ENCODE measurements at places on chromosomes 12 and 14. TPM values are rescaled to one million over a fixed set of nuclear protein-coding genes. Genes with fewer than 3 reads are reported as not detected.
A peak's percentile ranks its signal among the peaks of the same experiment; 100 is the strongest.

The IPO8 gene
- 57.4 TPM for total RNA-seq

- no peak for DNase-seq
Measured at GRCh38 chr14:96380735-96381134, 11.2 kb upstream of the AK7 start.

The HVCN1 gene
- 16.0 TPM for total RNA-seq

The SRP54 gene
- total RNA-seq = 60.1 TPM

GRCh38 chr12:32047357-32048212, 59.1 kb upstream of the BICD1 start:
- no peak for DNase-seq

The NFKBIA gene
- total RNA-seq = 61.7 TPM

The CFAP73 gene
- 0.37 TPM for total RNA-seq

The SPIC gene
- total RNA-seq = not detected

The RIMBP2 gene
- total RNA-seq = not detected

The LRFN5 gene
- not detected for total RNA-seq

- DNase-seq = peak; percentile 44
Measured at GRCh38 chr14:51652168-51653078, 713 bp downstream of the FRMD6 start.

The LRRC10 gene
- total RNA-seq = not detected

The PWP1 gene
- total RNA-seq = 39.3 TPM

- peak; percentile 60 for DNase-seq
Measured at GRCh38 chr14:22084393-22085281, 411.0 kb upstream of the OR4E1 start.

DNA sequence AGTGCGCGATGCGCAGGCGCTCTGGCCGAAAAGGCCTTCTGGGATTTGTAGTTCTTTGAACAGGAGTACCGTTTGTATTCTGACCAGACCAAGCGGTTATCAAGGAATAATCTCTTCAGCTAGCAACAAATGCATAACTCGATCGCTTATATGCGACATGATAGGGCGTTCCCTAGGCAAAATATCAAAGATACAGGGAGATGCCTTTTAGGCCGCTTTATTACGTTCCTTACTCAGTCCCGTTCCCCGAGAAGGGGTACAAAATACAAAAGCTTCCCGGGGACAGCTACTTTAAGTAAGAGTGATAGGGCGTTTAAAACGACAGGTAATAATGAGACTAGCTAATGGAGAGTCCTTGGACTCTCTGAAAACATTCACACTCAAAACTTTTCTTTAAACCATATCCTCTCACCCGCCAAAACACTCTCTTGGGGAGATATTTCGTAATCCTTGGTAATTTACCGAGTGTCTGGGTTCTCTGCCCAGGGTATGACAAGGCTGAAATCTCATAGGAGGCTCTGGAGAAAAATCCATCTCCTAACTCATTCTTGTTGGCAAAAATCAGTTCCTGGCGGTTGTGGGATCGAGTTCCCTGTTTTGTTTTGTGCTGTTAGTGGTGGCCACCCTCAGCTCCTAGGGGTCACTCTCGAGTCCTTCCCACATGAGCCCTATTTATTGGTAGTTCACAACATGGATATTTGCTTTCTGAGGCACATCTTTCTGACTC, 412 bp upstream of the SNW1 start:
- peak; percentile 10 for DNase-seq

- no peak for DNase-seq
Measured at GRCh38 chr14:35247777-35248475, 44.3 kb upstream of the PSMA6 start.

- no peak for DNase-seq
Measured at GRCh38 chr12:21773806-21774205, 700 bp downstream of the KCNJ8 start.

DNA sequence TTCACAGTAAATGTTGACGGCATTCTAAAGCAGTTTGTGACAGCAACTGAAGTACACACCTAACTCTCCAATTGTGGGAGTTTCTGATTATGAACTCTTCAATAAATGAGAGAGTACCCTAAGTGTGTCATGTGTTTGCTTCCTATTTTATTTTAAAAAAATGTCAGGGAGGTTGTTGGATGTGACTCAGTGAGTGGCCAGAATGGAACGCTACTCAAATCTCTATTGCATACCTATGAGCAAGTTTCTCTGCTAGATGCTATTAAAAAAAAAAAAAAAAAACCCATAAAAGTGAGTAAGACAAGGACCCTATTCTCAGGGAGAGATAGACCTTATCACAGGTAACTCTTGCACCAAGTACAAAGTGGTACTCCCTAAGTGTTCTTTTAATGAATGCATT, 256.6 kb downstream of the BTG1 start:
- no peak for DNase-seq

DNA sequence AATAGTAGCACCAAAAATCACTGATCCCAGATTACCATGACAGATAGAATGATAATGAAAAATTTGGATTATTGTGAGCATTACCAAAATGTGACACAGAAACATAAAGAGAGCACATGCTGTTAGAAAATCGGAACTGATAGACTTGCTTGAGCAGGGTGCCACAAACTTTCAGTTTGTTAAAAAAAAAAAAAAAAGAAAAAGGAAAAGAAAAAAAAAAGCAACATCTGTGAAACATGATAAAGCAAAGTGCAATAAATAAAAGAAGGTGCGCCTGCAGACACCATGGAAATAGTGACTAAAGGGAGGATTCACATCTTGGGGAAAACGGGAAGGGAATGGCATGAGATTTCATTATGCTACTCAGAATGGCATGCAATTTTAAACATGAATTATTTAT, 6.6 kb upstream of the PARP11 start:
- DNase-seq = no peak

The PLEK2 gene
- total RNA-seq = 1.1 TPM

- DNase-seq = no peak
Measured at GRCh38 chr12:46723629-46724419, 102.0 kb downstream of the SLC38A4 start.

The OR6C2 gene
- total RNA-seq = not detected

GRCh38 chr14:100740929-100741328, 14.2 kb downstream of the DLK1 start:
- no peak for DNase-seq

DNA sequence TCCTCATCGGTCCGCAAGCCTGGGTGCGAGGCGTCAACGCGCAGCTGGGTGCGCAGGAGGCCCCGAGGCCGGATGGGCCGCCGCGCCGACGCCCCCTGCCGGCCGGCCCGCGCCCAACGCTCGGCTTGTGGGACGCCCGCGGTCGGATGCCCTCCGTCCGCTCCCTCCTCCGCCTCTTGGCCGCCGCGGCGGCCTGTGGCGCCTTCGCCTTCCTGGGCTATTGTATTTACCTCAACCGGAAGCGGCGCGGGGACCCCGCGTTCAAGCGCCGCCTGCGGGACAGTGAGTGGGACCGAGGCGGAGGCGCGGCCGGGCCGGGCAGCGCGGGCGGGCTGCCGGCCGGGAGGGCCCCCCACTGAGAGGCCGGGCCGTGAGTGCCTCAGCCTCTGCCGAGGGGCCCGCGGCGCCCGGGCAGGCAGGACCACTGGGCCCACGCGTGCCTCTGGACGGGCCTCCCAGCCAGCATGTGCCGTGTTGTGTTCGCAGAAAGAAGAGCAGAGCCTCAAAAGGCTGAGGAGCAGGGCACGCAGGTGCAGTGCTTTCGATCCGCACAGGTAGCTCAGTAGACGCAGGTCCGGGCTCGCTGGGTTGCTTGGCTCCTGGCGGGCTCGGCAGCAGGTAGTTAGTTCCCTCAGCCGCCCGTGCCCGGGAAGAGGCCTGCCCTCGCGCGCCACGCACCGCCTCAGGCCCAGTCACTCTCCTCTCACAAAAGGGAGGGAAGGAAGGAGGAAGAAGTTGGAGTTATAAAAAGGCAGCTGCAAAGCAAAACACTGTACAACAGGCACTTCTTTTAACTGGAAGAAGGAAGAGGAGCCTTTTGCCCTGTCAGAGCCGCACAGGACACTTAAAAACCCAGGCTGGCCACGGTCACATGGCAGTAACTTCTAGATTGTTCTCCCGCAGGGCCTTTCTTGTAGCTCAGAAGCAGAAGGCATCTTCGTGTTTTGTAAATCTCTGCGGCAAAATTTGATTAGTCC, at the start of gene TOMM20L:
TOMM20L (plus strand) TSS at position 119 of the 977 bp plus-strand sequence; CDS start at position 147, 28 bp downstream.
- DNase-seq = peak; percentile 63

- no peak for DNase-seq
Measured at GRCh38 chr14:51138404-51139103, 43.6 kb upstream of the TRIM9 start.

GRCh38 chr12:66624806-66625205, 54.1 kb downstream of the GRIP1 start:
- no peak for DNase-seq

DNA sequence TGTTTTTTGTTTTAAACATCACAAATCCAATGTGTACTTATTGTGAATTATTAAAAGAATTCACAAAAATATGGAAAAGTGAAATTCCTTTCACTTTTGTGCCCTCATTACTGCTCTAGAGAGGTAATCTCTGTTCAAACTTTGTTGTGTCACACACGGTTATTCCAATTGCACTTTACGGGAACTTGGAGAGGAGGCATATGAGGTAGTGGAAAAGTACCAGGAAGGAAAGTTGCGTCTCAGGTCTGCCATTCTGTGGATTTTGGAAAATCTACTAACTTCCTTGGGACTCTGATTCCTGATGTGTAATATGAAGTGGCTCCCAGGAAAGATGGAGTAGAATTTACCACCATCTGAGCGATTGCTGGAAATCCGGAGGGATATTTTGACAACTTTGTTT, 90.9 kb upstream of the DCN start:
- DNase-seq = no peak

- no peak for DNase-seq
Measured at GRCh38 chr12:6780573-6780972, 8.3 kb downstream of the LAG3 start.

DNA sequence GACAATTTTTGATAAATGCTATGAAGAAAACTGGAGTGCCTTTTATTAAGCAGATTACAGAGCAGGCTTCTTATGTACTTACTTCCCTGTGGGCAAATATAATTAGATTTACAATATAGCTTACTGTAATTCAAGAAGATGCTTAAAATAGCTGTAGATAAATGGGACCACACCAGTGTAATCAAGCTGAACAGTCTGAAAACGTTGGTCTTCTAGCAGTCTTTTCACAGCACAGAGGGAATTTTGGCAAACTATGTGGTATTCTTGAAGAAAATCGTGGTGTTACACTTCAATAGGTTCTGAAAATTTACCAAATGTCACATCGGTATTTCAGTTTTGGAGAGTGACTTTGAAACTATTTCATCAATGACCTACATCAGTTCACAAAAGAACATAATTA, 47.7 kb downstream of the SLC16A7 start:
- no peak for DNase-seq

DNA sequence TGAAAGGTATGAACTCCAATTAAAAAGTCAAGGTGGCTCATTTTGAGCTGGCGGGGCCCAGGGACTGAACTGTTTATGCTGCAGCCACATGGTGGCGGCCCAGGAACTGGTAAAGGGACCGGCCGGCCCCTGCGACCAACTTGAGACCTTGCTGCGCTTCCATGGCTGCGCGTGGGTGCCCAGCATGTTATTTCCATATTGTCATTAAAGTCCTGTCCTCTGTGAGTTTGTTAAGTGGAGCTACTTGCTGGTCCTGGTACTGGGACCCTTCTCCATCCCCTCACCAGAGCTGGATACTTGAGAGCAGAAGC, 62.3 kb downstream of the BEGAIN start:
- DNase-seq = peak; percentile 57

All from activated CD4-positive, alpha-beta T cell treated with anti-CD3 and anti-CD28 coated beads, Interleukin-2, amount 10 ng/mL, durations not matched to agents 7 days and 5 days (primary cell).